ENCODE measurements at places on chromosomes 12 and 14.

DNA sequence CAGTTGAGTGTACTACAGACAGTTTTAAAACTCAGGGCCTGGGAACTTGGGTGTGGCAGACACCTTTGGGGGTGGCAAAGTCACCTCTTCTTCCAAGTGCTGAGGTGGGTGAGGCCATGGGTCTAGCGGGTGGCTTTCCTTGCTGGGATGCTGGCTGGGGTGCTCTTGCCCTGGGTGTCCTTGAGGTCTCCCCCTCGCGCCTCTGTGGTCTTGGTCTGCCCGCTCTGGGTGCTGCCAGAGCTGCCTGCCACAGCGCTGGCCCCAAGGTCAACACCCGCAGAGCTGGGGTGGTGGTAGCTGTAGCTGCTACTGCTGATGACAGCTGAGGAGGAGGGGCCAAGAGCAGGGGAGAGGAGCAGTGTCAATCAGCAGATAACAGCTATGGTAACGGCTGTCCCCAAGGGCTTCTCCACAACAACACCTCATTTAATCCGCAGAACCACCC is 6.8 kb downstream of the KRT74 start:
- no peak for DNase-seq

DNA sequence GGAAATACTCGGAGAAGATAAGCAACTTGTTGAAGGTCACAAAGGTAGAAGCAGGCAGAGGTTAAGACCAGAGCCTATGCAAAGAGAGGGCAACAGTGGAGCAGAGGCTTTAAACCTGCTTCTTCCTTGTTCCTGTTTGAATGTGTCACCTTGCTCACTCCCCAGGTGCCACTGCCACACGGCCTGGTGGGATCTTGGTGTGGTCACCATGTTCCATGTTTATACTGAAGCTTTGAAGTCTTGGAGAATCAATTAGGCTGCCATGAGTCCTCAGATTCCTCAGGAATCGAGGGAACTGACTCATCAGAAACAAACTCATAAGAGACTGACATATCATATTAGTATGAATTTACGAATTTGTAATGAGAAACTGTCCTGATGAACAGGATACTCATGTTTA is 46.8 kb downstream of the IQSEC3 start:
- DNase-seq, result no peak

DNA sequence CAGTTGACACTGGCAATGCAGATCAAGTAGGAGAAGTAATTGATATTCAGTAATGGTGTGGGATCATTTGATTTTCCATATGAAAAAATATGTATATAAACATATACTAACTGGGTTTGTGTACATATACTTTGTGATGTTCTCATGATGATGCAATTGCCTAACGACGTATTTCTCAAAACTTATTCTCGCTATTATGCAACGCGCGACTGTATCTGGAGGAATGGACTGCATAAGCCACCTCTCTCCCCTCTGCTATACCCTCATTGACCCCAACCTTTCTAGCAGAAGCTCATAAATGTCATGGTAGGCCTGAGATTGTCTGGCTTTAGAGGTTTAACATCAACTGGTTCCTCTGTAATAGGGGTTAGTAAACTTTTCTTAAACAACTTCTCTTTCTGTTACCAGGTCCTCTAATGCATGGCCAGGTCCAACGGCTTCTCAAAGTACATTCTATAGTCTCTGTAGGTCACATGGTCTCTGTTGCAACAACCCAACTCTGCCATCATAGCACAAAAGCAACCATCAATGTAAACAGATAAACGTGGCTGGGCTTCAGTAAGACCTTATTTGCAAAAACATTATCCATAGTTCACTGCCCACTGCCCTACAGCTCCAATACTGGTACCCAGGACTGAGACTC is 59.3 kb downstream of the FOXN3 start:
- no peak for DNase-seq

DNA sequence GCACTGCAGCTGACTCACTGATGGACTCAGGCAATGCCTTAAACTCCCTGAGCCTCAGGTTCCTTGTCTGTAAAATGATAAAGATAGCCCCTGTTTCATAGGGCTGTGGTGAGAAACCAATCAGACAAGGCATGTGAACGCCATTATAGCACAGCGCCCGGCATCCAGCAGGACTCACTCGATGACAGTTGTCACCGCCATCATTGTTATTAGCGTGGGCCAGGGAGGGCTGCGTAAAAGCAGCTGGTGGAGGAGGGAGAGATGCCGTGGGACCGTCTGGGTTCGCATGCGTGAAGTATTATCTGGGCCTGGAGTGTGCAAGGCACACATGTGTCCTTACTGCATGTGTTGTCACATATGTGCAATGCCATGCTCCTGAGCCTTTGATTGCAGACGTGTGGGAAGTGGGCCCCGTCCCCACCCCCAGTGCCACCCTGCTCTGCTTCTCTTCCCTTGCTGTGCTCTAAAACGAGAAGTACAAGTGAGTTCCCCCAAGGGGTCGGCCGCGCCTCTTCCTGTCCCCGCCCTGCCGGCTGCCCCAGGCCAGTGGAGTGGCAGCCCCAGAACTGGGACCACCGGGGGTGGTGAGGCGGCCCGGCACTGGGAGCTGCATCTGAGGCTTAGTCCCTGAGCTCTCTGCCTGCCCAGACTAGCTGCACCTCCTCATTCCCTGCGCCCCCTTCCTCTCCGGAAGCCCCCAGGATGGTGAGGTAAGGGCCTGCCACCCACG is at the start of gene PTPN6:
TSS of gene PTPN6 (plus strand) at position 546 of the 730 bp plus-strand sequence. CDS start at position 703, 157 bp downstream.
- DNase-seq, result no peak

- DNase-seq, result peak; percentile 18
These were observed 28.1 kb downstream of the CBX5 start for GRCh38 chr12:54251667-54252284.

GRCh38 chr12:118402251-118402650 is 25.9 kb downstream of the SUDS3 start:
- DNase-seq, result no peak

DNA sequence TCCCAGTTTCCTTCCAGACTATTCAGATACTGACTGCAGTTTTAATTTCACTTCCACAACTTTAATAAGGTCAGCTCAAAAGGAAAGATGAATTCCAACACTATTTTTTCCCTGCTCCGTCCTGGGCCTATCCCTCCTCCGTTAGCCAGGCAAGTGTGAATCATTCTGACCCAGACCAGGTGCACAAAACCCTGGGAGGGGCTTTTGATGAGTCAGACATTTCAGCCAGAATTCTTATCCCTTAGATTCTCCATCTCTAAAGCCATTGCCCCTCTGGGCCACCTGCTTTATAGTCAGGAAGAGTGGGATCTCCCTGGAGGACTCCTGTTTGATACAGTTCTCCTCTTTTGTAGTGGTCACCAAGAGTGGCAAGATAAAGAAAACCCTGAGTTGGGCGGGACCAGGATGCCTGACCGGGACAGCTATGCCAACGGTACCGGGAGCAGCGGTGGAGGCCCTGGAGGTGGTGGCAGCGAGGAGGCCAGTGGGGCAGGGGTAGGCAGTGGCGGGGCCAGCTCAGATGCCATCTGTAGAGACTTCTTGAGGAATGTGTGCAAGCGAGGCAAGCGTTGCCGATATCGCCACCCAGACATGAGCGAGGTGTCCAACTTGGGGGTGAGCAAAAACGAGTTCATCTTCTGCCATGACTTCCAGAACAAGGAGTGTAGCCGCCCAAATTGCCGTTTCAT is 2.2 kb downstream of the ZC3H10 start:
- DNase-seq, result no peak

Measured in GM18507 (cell line).